ENCODE measurements at places on chromosomes 3 and 15.

DNA sequence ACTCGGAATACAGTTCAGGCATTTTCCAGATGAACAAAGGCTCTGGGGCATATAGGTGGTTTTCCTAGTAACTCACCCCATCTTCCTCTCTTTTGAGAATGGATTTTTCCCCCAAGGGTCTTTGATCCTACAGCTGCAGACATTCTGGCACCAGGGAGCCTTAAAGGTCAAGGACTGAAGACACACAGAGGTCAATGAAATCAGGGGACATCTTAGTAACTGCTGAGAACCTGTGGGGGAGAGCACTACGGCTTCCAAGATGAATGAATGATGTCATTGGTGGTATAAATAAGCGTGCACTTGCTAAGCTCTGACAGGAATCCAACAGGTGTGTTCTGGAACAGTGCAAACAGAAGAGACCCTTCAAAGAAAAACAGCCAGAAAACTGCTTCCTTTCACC lies 36.3 kb downstream of the TMEM212 start:
- no peak for DNase-seq

DNA sequence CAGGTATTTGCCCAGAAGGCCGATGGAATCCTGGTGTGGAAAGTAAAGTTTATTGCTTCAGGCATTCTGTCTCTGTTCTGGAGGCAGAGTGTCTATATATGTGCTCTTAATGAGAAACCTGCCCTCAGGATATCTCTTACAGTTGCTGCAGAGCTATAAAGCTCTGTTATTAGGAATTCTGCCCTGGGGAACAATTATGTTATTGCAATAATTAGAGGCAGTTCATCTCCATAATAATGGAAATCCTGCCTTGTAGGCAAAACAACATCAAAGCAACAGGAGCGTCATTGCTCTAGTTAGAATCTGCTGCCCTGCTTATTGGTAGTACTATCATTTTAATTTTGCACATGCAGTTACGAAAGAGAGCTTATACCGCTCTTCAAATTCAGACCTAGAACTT lies 175.6 kb downstream of the IL5RA start:
- DNase-seq: no peak

- no peak for DNase-seq
These were observed 901.7 kb downstream of the NTRK3 start for GRCh38 chr15:87354661-87355410.

- no peak for DNase-seq
These were observed at the start of gene CHRM5 for GRCh38 chr15:33968224-33968623. TSS of gene CHRM5 (plus strand) at chr15:33968497. CDS start at chr15:34062718, 94,221 bp downstream.

DNA sequence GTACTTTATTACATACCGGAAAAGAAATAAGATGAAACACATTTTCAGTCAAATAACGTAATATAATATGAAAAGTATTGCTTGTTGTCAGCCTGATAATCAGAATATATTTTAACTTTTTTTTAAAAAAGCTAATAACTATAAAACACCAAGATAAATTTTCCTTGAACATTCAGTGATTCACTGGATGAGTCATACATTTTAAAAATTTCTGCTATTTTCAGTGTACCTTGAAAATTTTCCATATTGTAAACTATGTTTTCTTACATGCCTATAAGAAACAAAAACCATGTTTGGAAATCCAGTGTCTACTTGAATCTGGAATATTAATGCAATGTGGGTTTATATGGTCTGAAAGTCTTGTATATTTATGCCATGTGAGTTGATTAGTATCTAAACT lies 36.3 kb upstream of the MEIS2 start:
- DNase-seq: no peak

GRCh38 chr3:178086144-178086825 lies 450.0 kb upstream of the KCNMB2 start:
- no peak for DNase-seq
